Cortex of kidney (tissue), 1 donor: ENCODE measurements at places on chromosomes 1 and 21.

DNA sequence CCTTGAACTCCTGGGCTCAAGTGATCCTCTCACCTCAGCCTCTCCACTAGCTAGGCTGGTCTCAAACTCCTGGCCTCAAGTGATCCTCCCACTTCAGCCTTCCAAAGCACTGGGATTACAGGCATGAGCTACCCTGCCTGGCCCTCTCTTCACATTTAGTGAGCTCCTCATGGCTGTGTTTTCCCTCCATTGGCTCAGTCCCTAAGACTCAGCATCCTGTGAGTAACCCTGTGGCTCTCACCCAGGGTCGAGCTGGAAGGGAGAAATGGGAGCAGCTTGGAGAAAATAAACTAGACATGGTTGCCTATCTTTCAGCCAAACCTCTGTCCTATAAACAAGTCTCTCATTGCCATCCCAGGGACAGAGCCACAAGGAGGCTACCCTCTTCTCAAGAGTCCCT lies 17.5 kb downstream of the NCF2 start:
- no peak for DNase-seq

DNA sequence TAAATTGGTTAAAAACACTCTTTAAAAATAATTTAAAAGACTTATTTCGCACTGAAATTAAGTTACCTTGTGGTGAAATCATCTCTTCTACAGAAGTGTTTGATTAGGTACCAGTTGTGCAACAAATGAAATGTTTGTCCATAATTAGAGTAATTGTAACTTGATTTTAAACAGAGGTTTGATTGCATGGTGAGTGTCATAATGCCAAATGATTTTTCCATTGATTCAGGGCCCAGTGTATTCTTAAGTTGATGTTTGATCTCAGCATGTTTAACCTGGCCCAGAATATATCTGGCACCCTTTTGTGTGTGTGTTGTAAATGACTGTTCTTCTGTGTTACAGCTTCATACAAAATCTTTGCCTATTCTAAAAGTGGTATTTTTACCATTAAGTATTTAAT lies 28.5 kb downstream of the LRRC8B start:
- DNase-seq: no peak

DNA sequence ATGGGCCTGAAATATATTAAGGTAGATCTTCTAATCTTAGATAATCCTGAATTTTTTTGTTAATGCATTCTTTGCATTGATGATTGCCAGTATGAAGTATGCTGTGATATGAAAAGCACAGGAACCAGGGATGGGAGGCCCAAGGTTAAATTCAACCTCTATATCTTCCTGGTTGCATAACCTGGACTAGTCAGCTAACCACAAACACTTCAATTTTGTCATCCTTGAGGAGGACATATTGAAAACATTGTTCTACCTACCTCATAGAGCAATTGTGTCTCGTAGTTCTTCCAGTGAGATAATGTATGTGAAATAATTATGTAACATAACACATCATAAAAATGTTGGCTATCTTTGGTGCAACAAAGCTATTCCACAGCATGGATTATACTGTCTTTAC lies 25.6 kb downstream of the PDC start:
- DNase-seq: no peak

DNA sequence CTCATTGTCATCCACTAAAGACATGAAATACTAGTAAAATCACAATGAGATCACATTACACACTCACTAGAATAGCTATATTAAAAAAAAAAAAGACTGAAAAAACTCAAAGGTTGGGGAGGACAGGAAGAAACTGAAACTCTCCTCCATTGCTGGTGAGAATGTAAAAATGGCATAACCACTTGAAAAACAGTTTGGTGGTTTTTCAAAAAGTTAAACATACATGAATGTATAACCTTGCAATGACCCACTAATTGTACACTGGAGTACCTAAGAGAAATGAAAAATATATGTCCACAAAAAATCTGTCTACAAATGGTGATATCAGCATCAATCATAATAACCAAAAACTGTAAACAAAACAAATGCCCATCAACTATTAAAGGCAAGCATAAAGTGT lies 44.0 kb downstream of the NRIP1 start:
- DNase-seq: no peak

DNA sequence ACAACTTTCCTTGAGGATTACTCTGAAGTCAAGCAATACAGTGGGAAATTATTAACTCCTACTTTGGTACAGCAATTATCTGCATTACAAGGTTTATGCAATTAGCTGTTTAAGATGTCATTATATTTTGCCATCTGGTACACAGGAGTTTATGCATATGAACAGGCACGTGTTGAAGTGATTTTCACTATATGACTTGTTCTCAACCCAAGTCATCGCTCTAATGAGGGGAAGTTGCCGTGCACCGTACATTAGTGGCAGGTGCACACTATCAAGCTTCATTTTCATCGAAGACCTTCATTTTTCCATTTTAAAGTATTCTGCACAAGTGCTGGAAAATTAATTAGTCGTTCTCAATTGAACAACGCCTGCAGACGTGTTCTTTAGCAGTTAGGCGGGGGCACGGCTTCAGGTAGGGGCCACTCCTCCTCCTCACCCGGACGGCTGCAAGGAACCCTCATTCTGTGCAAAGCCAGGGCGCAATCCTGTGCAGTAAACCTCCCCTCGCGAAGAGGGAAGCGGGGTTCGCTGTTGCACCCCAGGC lies 39.8 kb upstream of the NFIA start:
- no peak for DNase-seq

DNA sequence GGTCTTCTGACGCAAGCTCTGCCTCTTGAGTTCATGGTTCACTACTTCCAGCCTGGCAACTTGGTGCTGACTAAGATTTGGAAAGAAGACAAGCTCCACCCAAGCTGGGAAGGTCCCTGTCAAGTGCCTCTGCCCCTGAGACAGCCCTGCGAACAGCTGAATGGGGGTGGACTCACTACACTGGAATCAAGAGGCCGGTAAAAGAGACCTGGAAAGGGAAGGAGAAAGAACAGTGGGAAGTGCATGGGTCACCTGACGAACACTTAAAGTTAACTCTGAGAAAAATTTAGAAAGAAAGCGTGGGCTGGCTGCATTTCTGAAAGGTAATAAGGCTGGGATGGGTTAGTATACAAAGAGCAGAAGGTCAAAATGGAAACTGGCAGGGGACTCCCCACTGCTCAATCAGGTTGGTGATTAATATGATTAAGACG lies 26.1 kb upstream of the ZNF496 start:
- DNase-seq: no peak

DNA sequence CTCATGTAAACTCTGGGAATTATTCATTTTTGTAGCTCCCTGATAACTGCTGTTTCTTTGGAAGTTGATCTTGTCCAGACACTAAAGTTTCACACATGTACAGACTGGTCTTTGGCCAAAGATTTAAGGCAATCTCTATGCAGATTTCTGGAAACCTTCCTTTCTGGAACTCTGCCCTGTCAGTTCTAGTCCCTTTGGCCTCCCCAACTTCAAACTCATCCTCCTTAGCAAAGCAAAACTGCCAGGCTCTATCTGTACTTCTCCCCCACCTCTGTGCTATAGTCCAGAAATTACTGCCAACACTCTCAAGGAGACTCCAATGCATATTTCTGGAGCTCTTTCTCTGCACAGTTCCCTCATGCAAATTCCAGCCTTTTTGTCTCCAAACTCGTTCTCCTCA lies 36.5 kb downstream of the C1orf198 start:
- DNase-seq: no peak

- no peak for DNase-seq
These were observed 12.4 kb downstream of the RNF220 start for GRCh38 chr1:44417351-44418021.

DNA sequence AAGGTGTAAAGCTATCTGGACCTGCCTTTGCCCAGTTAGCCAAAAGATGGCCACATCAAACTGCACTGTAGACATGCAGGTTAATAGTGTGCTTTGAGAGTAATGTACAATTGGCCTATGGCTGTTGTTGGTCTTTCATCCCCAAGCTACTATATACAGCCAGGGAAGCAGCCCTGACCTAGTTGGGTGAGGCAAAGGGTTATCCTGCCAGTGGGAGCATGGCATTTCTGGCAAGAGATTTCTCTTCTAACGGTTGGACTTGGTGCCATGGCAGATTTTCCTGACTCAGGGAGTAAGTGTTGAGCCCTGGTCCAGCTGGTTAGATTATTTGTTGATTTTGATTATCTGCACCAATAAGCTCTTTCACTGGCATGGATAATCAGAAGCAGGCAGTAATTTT lies 119.8 kb downstream of the SDCCAG8 start:
- DNase-seq: no peak

DNA sequence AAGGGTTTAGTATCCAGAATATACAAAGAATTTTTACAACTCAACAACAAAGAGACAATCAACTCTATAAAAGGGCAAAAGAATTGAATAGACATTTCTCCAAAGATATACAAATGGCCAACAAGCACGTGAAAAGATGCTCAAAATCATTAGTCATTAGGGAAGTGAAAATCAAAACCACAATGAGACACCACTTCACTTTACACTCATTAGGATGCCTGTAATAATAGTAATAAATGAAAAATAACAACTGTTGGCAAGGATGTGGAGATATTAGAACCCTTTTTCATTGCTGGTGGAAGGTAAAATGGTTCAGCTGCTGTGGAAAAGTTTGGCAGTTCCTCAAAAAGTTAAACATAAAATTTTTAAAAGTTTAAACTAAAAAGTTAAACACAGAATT lies 7.0 kb upstream of the ABCD3 start:
- no peak for DNase-seq

GRCh38 chr1:27971674-27972073 lies 11.9 kb downstream of the XKR8 start:
- no peak for DNase-seq

DNA sequence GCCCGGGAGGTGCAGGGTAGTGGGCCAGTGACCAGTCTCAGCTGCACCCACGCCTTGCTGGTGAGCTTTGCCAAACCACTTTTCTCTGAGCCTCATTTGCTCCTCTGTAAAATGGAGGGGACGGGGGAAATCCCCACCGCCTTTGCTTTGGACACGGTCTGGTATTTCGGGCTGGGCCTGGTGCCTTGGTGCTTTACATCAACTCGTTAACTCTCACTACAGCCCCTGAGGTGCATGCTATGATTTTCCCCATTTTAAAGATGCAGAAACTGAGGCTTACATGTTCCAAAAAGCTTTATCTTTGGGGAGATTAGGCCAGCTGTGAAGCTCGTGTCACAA lies 116.1 kb upstream of the RUNX3 start:
- DNase-seq: no peak

DNA sequence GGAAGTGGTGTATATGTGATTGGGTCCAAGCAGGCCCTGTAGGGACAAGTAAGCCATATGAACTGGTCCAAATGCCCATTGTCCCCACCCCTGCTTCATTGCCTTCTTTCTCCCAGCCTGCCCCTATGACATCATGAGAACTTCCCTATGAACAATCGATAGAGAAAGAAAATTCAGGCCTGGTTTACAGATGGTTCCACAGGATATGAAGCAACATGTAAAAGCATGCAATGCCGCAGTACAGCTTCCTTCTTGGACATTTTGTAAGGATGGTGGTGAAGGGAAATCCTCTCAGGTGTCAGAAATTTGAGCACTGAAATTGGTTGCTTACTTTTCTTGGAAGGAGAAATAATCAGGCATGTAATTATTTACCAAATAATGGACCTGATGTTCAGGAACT lies 581.7 kb downstream of the MRPL39 start:
- no peak for DNase-seq

DNA sequence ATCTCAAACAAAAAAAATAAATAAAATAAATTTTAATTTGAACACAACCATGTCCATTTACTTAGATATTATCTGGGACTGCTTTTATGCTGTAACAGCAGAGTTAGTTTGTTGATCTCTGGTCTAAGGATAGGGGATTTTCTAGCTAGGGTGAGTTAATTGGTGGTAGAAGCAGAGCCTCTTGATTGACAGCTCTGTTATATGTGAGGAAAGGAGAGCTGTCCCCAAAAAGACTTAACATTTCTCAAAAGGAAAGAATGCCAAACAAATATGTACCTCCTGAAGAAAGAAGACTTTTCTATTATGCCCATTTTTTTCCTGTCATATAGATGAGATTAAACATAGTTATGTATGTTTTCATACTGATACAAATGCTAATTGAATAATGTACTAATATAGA lies 37.8 kb downstream of the MAN1A2 start:
- no peak for DNase-seq

- DNase-seq: no peak
These were observed 12.4 kb upstream of the EDARADD start for GRCh38 chr1:236381565-236382158.

GRCh38 chr1:246373828-246374569 lies 133.1 kb downstream of the SMYD3 start:
- DNase-seq: no peak

- no peak for DNase-seq
These were observed 22.4 kb upstream of the SYNC start for GRCh38 chr1:32724678-32725614.

DNA sequence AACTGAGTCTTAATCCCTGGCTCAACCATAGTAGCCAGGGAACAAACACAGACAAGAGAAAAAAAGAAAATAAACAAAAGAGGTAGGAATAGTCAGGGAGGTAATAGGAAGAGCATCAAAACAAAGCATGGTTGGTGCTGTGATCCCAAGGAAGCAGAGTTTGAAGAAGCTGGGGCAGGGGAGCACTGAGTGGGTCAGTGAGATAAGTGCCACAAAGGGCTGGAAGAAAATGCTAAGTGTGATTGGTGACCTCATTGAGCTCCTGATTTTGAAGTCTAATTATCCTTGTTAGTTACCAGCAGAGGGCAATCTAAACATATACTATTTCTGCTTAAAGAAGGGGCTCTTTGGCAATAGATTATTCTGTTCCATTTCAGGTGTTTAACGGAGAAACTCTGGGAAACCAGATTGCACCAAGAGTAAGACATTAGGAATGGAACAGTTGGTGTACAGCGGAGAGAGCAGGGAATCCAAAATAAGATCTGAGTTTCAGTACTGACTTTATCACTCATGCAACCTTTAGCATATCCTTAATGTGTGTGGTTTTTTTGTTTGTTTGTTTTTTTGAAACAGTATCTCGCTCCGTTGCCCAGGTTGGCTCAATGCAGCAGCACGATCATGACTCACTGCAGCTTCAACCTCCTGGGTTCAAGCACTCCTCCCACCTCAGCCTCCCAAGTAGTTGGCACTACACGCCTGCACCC lies 30.7 kb upstream of the KIAA1614 start:
- DNase-seq: no peak

- DNase-seq: no peak
These were observed 2.6 kb downstream of the EFHD2 start for GRCh38 chr1:15412175-15412800.
